B cell (primary cell): ENCODE measurements at places on chromosomes 12 and 14. TPM values are rescaled to one million over a fixed set of nuclear protein-coding genes. Genes with fewer than 3 reads are reported as not detected.

DNA sequence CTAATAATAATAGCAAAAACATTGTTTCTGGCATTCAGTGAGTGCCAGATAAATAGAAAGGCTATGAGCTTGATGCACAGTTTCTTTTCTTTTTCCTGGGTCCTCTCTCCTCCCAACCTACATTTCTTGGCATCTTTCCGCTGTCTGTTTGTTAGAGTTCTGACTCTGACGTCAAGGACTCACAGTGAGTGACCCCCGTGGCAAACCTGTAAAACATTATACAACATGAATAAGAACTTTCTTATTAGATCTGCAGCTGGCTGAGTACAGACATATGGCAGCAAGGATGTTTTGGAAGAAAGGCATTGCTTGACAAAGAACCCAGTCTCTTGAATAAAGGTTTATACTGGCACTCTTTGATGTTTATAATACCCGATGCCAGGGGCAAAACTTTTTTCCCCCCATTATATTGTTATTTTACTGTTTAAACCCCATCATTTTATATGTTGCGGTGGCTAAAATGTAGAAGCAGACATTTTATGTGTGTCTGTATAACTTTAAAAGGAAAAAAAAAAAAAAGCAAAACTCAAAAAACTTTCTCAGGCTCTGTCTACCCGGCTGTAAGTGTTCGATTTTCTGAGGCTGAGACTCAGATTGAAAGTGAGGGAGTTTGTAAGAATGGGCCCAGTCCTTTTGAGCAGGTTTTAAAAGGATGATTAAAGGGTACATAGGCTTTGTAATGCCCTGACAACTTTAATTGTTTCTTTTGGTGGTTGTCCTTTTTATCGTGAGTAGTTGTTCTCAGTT lies 159.3 kb downstream of the PDE3A start:
- no peak overlapping the region for H3K27ac ChIP-seq
- DNase-seq = no peak
- no peak overlapping the region for H3K4me3 ChIP-seq
- no peaks in the 10 kb centered on the region for H3K36me3 ChIP-seq
- H3K4me1 ChIP-seq = no peaks in the 10 kb centered on the region
- no peaks in the 10 kb centered on the region for H3K27me3 ChIP-seq

- DNase-seq = no peak
- peaks cover 58% of the 10 kb centered on the region for H3K36me3 ChIP-seq
- H3K27ac ChIP-seq = no peak overlapping the region
- peaks cover 8% of the 10 kb centered on the region for H3K4me1 ChIP-seq
- no peaks in the 10 kb centered on the region for H3K27me3 ChIP-seq
Observed at GRCh38 chr12:118038137-118038536, 21.6 kb downstream of the RFC5 start.

The PTCSC3 gene
- polyA plus RNA-seq = not detected in 2 replicates

DNA sequence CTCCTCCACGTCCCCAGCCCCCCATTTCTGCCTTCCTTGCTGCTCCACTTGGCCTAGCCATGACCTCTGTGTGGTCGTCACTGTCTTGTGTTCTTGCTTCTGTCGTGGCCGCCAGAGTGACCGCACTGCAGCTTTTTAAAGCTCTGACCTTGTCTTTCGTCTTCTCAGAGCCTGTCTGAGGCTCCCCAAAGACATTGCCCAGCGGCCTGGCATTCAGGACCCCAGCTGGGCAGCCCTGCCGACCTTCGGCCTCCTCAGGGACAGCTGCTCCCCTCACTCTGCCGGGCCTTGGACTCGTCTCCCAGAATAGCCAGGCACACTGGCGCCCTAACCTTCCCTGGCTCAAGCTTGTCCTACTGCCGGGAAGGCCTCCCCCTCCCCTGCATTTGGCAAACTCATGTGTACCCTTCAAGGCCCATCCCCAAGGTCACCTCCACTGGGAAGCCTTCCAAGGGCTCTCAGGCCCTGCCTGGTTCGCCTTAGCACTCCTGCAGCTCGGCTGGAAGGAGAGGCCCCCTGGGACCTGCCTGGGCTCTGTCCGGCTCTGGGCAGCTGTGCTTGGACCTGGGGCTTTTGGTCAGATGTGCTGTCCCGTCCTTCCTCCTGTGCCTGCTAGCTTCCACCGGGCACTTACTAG lies 15.7 kb upstream of the DLK1 start:
- no peaks in the 10 kb centered on the region for H3K36me3 ChIP-seq
- H3K4me1 ChIP-seq = peaks cover 8% of the 10 kb centered on the region
- DNase-seq = no peak

The ZDHHC22 gene
- polyA plus RNA-seq = not detected in 2 replicates

GRCh38 chr12:15446807-15447206 lies 124.5 kb downstream of the PTPRO start:
- no peaks in the 10 kb centered on the region for H3K36me3 ChIP-seq
- no peak for DNase-seq
- H3K27ac ChIP-seq = no peak overlapping the region
- H3K4me1 ChIP-seq = no peaks in the 10 kb centered on the region

The AGAP2 gene
- 17.1 and 22.2 TPM in 2 replicates for polyA plus RNA-seq
